ENCODE measurements at places on chromosomes 3 and 15.

GRCh38 chr3:63909431-63909830, 2.8 kb downstream of the SCAANT1 start:
- peak; percentile 28 for DNase-seq

DNA sequence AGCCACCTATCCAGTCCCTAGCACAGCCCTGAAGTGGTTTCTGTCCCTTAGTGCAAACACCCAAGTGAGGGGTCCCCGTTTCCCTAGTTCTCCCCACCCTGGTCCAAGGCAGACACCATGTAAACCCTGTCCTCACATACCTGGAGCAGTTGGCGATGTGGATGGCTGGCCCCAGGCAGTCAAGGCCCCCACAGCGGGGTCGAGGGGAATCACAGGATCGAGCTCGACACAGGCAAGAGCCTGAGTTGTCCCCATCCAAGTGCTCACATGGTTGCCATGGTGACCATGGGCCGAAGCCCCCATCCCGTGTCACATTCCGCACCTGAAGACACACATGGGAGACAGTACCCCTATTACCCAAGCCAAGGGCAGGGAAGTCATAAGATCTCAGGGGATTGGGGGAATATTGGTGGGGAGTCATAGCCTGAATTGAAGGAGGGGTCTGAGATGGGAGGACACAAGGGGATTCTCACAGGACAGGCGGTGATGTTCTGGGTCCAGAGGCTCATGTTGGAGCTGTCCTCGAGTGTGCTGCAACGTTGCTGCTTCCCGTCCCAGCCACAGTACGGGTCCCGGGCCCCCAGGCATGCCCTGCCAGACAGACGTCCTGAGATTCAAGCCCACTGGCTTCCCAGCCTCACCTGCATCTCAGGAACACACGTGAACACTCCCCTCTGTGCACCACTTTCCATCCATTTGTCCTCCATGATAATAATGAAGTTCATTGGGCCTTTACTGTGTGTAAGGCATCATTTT, 112.1 kb downstream of the SEMA5B start:
- DNase-seq, result no peak

- DNase-seq, result peak; percentile 29
Observed at GRCh38 chr3:160259589-160259988, 34.4 kb downstream of the C3orf80 start.

DNA sequence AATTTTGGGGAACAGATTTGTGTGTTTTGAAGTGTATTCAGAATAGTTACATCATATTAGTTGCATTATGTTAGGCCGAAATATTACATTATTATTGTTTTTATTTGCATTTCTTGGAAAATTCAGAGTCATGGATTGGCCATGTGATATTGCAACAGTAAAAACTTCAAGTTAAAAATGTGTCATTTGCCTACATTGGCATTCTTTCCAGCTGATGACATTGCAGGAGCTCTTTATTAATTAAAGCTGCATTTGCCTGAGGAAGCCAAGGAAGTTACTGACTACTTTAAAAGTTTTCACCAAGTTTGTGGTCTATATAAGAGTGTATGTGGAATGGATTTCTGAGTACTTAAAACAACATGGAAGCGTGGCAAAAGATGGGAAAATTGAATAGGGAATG, 726.4 kb upstream of the SGO1 start:
- no peak for DNase-seq

GRCh38 chr3:9179826-9180763, 69.4 kb downstream of the SRGAP3 start:
- DNase-seq, result no peak

GRCh38 chr3:9787714-9788113, 4.6 kb downstream of the TADA3 start:
- DNase-seq, result no peak

DNA sequence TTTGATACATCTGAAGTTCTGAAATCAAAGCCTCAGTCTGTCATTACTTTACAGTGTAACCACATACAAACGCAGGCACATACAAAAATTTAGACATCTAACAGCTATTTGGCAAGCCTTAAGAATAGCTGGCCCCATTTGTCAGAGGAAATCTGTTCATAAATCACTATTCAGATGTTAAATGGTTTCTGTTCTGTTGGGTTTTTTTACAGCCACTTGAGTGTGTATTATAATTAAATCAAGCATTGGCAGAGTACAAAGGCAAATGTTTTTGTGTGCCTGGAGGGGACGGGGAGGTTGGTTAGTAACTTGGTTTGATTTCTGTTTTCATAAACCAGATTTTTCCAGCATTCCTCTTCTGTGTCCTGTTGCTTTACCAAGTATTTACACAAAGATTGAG, 24.1 kb downstream of the PIGB start:
- no peak for DNase-seq

GRCh38 chr3:24351779-24352469, 142.7 kb downstream of the THRB start:
- peak; percentile 67 for DNase-seq

- DNase-seq, result no peak
Observed at GRCh38 chr15:85745023-85745422, 49.7 kb downstream of the KLHL25 start.

- peak; percentile 53 for DNase-seq
Observed at GRCh38 chr3:117844676-117845075, 1135.1 kb downstream of the TUSC7 start.

- DNase-seq, result no peak
Observed at GRCh38 chr3:179672918-179673317, 20.1 kb downstream of the USP13 start.

- DNase-seq, result no peak
Observed at GRCh38 chr3:59443618-59444293, 393.9 kb upstream of the CFAP20DC start.

DNA sequence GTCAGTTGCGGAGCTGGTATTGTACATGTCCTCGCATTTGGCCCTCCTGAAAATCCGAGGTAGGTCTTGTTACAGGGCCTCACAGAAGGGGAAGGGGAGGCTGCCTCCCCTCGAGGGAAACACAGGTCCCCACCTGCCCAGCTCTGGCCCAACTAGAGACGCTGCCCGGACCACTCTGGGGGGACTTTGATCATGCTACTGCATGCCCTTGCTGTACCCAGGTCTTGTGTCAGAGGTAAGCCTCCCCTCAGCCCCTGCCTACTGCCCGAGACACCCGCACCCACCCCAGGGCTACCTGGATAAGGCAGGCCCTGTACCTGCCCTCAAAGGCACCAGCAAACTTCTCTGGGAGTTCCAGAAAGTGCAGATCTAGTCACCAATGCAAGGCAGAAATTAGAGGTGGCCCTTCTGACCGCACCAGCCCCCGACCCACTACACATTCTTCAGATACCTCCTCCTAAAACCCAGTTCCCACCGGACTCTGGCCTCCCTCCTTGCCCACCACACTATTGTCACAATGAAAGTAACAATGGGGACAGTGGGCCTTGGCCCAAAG, 981 bp upstream of the SCAP start:
- no peak for DNase-seq

DNA sequence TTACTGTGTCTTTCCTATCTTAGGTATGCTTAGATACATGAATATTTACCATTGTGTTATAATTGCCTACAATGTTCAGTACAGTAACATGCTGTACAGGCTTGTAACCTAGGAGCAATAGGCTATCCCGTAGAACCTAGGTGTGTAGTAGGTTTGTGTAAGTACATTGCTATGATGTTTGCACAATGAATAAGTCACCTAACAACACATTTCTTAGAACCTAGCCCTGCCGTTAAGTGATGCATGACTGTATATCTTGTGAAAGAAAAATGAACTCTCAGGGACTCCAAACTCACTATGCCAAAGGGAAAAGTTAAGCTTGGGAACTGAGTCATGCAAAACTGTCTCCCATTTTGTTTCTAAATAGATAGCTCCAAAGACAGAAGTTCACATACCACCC, 91.5 kb upstream of the ACP3 start:
- peak; percentile 40 for DNase-seq

DNA sequence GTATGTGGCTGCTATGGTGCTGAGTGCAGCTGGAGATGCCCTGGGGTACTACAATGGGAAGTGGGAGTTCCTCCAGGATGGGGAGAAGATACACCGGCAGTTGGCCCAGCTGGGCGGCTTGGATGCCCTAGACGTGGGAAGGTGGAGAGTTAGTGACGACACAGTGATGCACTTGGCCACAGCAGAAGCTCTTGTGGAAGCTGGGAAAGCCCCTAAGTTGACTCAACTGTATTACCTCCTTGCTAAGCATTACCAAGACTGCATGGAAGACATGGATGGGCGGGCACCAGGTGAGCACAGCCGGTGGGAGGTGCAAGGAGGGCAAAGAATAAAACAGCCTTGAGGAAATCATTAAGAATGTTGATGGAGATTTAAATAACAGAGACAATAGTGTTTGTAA, 2.9 kb downstream of the ADPRH start:
- peak; percentile 21 for DNase-seq

DNA sequence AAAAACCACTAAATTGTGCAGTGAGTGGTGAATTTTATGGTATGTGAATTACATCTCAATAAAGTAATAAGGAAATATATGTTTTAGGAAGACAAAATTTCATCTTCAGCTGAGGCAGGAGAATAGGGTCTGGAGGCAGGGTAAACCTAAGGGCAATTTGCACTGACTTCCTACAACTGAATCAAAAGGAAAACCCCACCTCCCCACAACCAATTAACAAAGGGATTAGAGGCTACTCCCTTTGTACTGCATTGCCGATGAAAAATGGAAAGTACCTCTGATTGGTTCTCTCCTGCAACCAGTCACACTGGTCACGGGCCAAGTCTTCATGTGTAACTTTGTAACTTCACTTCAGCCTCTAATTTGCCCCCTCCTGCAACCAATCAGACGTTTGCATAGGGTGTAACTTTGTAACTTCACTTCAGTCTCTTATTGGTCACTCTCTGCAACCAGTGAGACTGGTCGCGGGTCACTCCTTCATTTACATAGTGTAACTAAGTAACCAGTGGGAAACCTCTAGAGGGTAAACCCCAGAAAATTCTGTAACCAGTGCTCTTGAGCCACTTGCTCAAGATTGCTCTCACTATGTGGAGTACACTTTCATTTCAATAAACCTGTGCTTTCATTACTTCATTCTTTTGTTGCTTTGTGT, 244.5 kb downstream of the CNTN4 start:
- DNase-seq, result no peak

DNA sequence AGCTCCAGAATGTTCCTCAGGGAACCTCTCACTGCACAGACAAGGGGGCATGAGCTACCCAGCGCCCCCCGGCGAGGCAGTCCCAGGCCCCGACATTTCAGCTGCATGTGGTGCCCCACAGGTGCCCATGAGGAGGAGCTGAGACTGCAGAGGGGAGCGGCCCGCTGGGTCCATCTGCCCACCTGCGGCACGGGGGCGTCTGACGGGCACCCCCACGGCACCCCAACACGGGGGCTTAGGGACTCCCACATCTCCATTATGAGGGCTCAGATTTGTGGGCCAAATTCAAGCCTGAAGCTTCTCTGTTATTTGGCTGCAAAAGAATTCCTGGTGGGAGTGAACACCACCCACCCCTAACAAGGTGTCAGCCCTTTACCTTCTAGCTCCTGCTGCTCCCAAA, 258.4 kb downstream of the UACA start:
- DNase-seq, result no peak

- DNase-seq, result peak; percentile 26
Observed at GRCh38 chr15:25469377-25469776, 30.6 kb upstream of the UBE3A start.

GRCh38 chr3:190124067-190124466, 3.4 kb upstream of the P3H2 start:
- DNase-seq, result no peak

- DNase-seq, result peak; percentile 29
Observed at GRCh38 chr3:44090036-44090435, 151.7 kb upstream of the TOPAZ1 start.

GRCh38 chr3:169604118-169604517, 59.4 kb downstream of the MECOM start:
- DNase-seq, result no peak

DNA sequence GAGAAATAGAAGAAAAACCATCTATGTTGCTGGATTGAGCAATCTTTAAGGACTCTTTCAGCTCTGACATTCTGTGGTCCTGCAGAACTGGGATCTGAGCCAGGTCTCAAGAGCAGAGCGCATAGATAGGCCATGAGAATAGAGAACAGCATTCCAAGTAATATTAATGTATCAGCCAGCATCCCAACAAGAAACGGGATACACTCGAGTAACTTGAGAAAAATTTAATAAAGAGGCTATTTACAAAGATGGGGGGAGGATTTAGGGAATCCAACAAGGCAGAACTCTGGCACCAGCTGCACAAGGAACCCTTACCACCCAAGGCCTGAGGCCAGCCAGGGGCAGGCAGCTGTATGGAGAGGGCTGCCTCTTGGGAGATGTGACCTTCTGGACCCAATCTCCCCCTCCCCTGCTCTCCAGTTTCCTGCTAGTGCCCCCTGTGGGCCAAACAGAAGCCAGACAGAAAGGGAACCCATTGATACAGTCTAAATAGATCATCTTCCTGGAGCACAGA, 8.2 kb downstream of the TMOD2 start:
- DNase-seq, result peak; percentile 97

Data from fibroblast of mammary gland (primary cell).